ENCODE measurements at places on chromosomes 2 and 18.

GRCh38 chr2:121387591-121388325 lies 102.8 kb upstream of the TFCP2L1 start:
- DNase-seq, result no peak

DNA sequence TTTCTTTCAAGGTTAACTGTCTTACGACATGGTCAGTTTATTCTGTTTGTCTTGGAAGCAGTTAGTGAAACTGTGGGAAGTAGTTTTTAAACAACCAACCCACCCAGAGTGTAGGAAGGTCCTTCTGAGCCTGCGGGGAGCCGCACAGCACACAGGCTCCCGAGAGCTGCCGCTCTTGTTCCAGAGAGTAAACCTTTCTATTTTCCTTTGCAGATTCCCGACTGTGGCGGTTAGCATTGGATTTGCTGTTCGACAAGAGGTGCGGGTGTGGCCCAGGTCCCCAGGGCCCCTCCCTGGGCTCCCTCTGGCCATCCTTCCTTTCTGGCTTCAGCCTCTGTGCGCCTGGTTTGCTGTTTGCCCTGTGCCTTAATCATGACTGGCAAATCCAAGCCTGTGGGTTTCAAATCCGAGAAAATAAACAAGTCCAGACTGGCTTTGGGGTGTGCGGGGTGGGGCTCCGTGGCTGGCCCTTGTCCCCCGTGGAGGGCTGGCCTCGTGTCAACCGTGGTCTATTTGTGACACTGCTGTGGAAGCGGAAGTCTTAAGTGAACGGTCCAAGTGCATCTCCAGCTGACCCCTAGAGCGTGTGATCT lies 30.7 kb downstream of the IMPA2 start:
- no peak for DNase-seq

GRCh38 chr2:3535794-3536681 lies 16.7 kb upstream of the ADI1 start:
- DNase-seq, result no peak

GRCh38 chr18:48926420-48926857 lies 24.3 kb downstream of the SMAD7 start:
- DNase-seq, result no peak

- DNase-seq, result no peak
These were observed 139.1 kb downstream of the IRS1 start for GRCh38 chr2:226660526-226660925.

DNA sequence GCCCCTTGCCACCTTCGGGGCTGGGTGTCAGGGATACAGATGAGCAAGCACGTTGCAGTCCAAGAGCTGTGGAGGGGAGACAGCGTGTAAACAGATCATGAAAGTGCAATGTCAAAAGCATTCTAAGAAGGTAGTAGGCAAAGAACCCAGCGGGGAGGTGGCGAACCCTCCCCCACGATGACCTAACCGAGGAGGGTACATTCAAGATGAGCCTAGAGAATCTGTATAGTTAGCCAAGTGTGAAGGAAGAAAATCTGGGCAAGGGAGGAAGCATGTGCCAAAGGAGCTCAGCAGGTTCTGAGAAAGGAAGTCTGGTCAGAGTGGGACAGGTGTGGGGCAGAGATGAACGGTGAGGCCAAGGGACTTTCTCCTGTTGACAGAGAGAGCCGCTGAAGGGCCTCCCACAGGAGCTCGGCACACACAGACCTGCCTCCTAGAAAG lies 106.9 kb downstream of the SP3 start:
- no peak for DNase-seq

GRCh38 chr2:216713691-216714336 lies 18.5 kb upstream of the IGFBP5 start:
- no peak for DNase-seq

- no peak for DNase-seq
These were observed 244.3 kb upstream of the COPS8 start for GRCh38 chr2:236841389-236841788.

DNA sequence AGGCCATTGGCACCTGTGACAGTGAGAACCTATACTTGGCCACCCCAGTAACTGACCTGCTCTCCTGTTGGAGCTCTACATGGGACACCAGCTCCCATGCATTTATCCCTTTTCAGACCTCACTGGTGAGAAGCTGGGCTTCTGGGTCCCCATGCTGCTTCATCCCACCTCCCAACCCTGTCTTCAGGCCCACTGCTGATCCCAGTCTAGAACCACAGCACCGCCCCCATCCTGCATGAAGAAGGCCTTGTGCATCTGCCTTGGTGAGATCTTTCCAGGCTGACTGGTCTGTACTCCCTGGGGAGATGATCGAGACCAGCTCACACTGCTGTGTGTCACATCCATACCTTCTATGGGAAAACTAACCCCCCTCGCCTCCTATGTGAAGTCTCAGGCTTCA lies 22.7 kb downstream of the TTC32 start:
- no peak for DNase-seq

DNA sequence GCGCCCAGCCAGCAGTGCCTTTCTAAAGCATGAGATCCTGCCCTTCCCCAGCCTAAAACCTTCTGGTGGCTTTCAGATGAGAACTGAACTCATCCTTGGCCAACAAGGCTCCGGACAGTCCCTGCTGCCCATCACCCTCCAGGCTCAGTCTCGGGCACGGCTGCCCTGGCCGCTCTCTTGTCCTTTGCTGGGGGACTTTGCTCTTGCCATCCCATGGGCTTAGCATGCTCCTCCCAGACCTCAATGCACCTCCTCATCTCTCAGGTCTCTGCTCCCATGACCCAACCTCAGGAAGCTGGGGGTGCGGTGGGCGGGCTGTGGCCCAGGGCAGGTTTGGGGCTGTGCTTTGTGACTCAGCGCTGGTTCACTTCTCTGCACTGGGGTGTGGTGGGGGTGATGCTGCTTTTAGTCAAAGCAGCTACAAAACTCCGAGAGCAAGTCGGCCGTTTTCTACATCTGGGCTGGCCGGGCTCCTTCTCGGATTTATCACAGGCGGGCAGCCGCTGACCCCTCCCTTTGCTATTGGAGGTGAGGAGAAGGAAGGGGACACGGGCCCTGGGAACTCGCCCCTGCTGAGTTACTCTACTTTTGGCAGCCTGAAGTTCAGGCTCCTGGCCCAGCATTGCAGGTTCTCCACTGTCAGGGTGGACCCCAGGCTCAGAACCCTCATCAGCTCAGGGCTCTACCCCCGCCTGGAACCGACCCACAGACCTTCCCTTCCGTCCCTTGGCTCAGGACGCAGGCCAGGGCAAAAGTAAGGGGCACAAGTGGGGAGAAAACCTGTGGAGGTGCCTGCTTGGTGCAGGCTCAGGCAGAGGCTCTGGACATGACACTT lies 90.6 kb upstream of the TAF1B start:
- peak; percentile 24 for DNase-seq

DNA sequence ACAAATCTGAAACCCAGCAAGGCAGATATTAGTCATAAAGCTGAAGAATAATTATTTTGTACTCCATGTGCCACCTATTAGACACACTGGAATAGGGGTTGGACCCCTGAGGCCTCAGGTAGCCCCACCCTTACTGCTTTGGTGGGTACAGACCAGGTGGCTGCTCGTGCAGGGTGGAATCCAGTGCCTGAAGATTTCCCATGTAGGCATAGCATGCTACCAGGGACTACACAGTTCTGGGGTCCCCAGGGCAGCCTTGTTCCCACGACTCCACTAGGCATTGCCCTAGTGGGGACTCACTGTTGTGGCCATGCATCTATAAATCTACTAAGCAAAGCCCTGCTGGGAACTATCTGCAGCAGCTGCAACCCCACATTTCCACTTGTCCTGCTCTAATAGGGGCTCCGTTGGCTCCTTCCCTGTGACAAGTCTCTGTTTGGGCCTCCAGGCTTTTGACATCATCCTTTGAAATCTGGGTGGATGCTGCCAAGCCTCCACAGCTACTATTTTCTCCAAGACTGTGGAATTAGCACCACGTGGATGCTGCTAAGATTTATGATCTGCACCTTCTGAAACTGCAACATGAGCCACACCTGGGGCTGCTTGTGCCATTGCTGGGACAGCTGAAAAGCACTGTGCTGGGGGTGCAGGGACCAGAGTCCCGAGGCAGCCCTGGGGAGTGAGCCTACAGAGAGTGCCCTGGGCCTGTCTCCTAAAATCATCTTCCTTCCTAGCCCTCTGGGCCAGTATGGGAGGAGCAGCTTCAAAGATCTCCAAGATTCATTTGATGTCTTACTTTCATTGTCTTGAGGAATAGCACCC lies 303.8 kb downstream of the FSIP2 start:
- no peak for DNase-seq

GRCh38 chr2:32532961-32533360 lies 94.9 kb upstream of the TTC27 start:
- no peak for DNase-seq

- DNase-seq, result no peak
These were observed 79.3 kb upstream of the MMADHC start for GRCh38 chr2:149666809-149667320.

- DNase-seq, result no peak
These were observed 295.0 kb upstream of the SPRED2 start for GRCh38 chr2:65727381-65727780.

GRCh38 chr2:43169987-43170386 lies 56.4 kb downstream of the ZFP36L2 start:
- DNase-seq, result no peak

- no peak for DNase-seq
These were observed 248.8 kb downstream of the RDH14 start for GRCh38 chr2:18311420-18312195.

- no peak for DNase-seq
These were observed 281.5 kb downstream of the TCF4 start for GRCh38 chr18:55306359-55307024.

Measured in activated naive CD4-positive, alpha-beta T cell (primary cell).